Stimulated activated CD4-positive, alpha-beta T cell treated with anti-CD3 and anti-CD28 coated beads, Interleukin-1b, Interleukin-23, amount 100 ng/mL, for 1 hour (primary cell): ENCODE measurements at places on chromosomes 11 and 22.

- DNase-seq = no peak
Measured at GRCh38 chr11:36463781-36464180, 46.3 kb downstream of the TRAF6 start.

GRCh38 chr11:70544774-70545609, 146.7 kb downstream of the CTTN start:
- no peak for DNase-seq

DNA sequence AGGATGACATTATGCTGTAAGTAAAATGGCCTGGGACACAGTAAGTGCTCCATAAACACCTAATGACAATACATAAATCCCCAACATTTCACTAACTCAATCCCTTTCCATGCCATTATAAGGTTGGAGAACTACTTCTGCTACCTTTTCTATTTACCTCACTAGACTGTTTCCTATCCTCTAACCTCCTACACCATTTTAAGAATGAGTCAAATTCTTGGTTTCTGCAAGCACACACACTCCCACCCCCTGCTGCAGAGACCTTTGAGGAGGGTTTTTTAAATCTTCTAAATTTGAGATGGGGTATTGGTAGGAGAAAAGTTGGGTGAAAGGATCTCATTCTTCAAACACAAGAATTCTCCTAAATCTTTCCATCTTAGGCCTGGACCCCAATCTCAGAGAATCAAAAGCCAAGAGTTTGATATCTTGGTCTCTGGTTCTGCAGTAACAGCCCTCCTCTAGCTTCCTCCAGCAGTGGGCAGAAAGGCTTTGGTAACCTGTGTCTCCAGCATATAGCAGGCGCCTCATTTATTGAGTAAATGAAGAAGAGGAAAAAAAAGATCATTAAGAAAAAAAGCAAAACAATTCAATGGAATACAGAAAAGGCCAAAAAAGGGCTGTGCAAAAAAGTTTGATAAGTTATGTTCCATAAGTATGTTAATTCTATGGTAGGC, 42.3 kb downstream of the SYTL2 start:
- DNase-seq = no peak

- DNase-seq = no peak
Measured at GRCh38 chr11:4496557-4497248, 14.3 kb downstream of the OR52K1 start.

GRCh38 chr22:46537946-46538813, 760 bp upstream of the CELSR1 start:
- DNase-seq = no peak

GRCh38 chr11:1771700-1772099, 8.0 kb upstream of the CTSD start:
- DNase-seq = no peak

DNA sequence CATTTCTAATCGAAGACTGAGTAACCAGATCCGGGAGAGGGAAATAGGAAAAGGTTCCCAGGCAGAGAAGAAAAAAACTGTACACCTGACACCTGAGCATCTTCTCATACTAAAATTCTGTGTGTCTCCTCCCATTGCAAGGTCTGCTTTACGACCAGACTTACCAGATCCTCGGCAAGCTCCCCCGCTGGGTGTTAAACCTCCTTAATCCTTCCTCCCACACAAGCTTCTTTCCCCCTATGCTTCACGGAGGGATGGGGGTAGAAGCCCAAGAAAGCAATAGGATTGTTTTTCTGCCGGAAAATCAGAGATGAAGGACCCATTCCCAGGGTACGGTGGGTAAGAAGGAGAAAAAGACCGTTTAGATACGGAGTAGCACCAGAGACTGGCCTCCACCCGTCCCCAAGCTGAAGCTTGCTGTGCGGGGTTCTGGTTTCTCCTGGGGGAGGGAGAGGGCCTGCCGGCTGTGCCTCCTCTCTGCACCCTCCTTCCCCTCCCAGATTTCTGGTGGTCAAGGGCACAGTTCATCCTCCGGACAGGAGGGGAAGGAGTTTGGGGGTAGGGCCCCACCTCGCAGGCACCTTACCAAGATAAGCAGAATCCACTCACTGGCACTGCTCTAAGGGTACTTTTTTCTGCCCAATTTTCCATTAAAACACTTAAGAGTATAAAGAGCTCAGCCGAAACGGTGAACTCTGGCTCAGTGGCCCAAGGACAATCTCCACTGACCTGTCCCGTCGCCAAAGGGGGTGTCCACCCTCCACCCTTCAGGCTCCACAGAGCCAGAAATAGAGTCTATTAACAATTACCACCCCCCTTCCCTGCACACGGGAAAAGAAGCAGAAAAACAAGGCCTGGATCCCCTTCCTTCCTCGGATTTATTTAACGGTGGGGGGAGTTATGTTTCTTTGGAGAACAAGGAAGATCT, 1.2 kb downstream of the TOB2 start:
- DNase-seq = no peak

- DNase-seq = no peak
Measured at GRCh38 chr22:19524170-19525115, at the start of gene CLDN5. TSS of gene CLDN5 (minus strand) at chr22:19524410. CDS start at chr22:19524255, 155 bp downstream.

DNA sequence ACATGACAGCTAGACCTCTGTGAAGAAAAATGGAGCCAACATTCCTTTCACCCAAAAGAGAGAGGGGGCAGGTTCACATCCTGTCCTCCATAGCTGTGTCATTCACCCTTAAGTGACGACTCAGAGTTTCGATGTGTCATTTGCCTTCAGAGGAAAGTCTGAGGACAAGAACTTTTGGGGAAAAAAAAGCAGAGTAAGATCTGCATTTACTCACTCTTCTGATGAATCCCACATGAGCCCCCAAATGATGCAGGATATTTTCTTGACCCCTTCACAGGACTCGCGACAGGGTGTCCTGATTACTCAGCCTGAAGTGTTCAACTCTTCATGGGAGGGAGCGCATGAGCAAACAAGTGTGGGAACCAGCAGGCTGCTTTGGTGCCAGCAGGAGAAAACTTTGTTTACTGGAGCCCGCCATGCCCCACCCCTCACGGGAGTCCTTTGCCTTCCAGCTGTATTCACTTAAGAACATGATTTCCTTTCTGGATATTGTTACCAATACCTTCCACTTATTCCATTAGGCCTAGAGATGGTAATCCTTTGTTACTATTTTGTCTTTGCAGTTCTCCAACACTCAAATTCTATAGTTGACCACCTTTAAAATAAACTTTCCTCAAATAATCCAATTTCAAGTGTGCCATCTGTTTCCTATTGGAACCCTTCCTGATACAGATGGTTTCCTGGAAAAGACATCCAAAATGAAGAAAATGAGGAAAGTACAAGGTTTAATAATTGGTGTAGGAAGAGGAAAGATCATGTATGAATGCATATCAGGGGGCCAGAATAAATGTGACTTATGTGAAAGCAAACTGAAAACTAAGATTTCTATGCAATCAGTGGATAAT, 729.8 kb downstream of the FAM181B start:
- DNase-seq = no peak

- DNase-seq = no peak
Measured at GRCh38 chr11:78268591-78269410, 80.1 kb downstream of the USP35 start.

- DNase-seq = no peak
Measured at GRCh38 chr11:87391496-87391895, 353.8 kb downstream of the TMEM135 start.

GRCh38 chr11:113568566-113568965, 93.4 kb upstream of the DRD2 start:
- no peak for DNase-seq

DNA sequence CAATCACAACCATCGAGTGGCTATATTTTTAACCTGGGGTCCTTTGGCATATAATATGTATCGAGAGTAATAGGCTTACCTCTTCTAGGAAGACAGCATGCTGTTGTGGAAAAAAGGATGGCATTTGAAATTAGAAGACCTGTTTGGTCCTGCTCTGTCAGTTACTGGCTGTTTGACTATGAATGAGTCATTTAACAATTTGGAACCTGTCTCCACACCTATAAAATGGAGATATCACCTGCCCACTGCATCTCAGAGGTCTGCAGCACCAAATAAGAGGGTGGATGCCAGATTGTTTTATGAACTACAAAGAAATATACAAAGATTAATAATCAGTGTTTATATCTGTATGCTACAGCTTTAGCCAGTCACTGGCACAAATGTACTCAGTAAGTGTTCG, 60.8 kb downstream of the SLC25A17 start:
- no peak for DNase-seq

- DNase-seq = no peak
Measured at GRCh38 chr11:102138670-102139069, 28.4 kb downstream of the YAP1 start.

GRCh38 chr11:3710485-3711259, 39.5 kb upstream of the CHRNA10 start:
- no peak for DNase-seq

- DNase-seq = no peak
Measured at GRCh38 chr11:88098289-88098688, 77.0 kb downstream of the RAB38 start.

GRCh38 chr11:18254781-18255361, 6.4 kb upstream of the SAA2 start:
- no peak for DNase-seq

DNA sequence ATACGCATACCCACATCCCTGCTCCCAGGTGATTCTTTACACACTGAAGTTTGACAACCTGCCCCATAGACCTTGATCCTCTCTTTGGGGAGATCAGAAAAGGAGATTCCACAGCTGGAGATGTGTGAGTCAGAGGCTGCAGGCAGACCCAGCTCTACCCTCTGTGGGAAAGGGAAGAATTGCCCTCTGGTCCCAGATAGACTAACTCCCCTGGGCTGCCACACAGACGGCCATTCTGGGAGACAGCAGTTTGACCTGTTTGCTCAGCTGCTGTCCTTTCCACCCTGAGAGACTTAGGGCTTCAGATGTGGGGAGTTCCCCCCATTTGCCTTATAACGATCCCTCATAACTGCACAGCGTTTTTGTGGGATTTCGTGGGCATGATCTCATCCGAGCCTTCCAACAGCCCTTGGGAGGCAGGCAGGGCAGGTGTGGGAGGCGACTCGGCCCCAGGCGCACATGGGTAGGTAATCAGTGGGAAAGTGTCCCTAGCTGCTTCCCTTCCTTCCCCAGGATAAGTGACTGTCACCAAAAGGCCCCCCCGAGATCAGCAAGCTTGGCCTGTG, 14.1 kb downstream of the FAM83F start:
- no peak for DNase-seq

DNA sequence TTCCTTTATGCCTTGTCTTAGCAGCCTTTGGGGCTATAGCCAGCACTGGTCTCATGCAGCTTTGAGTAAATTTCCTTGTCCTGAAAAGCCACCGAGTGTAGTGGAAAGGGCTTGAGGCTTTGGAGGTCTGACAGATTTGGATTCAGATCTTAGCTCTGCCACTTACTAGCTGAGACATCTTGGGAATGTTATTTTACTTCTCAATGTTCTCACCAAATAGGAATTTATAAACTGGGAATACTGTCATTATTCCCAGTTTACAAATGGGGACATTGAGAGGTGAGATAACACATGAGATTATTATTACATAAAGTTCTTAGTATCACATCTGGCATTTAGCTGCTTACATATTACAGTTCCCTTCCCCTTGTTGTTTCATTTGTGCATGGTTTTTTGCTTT, 95.5 kb downstream of the COMMD9 start:
- no peak for DNase-seq

GRCh38 chr11:18066626-18067025, 20.6 kb upstream of the TPH1 start:
- no peak for DNase-seq

GRCh38 chr11:69052343-69053168, 3.8 kb downstream of the TPCN2 start:
- no peak for DNase-seq

DNA sequence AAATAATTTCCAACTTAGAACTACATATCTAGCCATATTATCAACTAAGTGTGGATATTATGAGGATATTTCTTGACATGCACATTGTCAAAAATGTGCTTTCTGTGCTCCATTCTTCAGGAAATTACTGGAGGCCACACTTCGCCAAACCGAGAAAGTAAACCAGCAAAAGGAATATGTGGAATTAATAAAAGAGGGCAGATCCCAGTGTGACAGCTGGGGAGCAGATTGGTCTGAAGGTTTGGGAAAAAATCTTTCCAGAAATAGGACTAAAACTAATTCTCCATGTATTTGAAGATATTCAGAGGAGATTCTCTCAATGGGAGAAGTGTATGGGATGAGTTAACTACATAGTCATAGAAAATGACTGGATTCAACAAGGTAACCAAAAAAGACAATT, 546.9 kb upstream of the API5 start:
- DNase-seq = no peak

GRCh38 chr11:69359735-69360480, 66.0 kb downstream of the MYEOV start:
- DNase-seq = no peak

DNA sequence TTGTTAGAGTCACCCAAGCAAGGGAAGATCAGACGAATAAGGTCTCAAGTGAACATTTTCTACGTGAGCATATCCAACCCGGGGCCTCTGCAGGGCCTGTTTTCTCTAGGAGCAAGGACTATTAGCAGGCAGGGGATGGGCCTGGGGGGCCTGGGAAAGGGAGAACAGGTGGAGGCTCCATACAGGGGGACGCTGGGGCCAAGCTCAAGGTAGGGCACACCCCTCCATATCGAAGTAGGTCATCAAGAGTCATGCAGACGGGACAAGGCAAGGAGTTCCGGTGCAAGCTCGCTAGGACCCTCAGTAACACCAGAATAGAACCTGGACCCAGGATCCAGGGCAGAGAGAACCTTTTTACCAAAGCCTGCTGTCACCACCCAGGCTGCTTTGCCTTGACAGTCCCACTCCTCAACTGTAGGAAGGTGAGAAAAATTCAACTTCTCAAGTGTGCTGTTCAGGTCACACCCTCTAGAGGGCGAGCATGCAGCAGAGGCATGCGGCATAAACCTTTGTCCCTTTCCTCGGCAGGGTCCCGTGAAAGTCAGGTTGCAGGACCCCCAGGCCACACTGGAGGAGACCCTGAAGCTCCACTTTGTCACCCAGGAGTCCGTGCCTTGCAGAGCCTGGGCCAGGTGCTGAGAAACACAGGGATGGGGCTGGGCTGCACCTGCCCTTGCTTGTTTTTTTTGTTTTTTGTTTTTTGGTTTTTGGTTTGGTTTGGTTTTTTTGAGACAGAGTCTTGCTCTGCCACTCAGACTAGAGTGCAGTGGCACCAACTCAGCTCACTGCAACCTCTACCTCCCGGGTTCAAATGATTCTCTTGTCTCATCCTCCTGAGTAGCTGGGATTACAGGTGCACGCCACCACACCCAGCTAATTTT, 8.6 kb upstream of the APOBEC3B start:
- no peak for DNase-seq

DNA sequence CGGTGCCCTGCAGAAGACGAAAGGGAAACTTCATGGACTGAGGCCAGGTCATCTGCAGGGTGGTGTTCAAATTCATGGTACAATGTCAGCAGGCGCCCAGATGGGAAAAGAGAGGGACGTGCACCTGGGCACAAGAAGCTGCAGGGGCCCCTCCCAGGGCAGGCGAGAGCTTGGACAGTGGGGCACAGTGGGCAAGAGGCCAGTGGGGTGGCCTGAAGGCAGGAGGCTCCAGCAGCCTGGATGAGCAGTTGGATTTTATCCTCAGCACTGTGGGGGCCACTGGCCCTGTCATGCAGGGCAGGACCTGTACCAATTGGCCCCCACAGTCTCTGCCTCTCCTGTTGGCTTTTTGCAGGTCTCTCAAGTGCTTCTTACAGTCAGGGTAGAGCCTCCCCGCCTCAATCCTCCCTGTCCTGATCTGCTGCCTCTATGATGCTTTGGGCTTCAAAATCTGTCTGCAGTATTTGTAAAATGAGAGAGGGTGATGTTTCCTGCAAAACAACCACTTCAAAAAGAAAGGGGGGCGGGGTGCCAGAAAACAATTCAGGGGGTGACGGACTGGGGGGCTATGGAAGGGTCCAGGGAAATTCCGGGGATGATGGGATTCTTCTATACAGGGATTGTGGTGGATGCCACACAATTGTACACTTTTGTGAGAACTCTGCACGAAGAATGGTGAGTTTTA, 1.7 kb upstream of the BID start:
- DNase-seq = no peak

- DNase-seq = no peak
Measured at GRCh38 chr22:40203572-40203971, 25.8 kb downstream of the TNRC6B start.
